ENCODE measurements at places on chromosomes 13 and 19. TPM values are rescaled to one million over a fixed set of nuclear protein-coding genes. Genes with fewer than 3 reads are reported as not detected.
A peak's percentile ranks its signal among the peaks of the same experiment; 100 is the strongest.

DNA sequence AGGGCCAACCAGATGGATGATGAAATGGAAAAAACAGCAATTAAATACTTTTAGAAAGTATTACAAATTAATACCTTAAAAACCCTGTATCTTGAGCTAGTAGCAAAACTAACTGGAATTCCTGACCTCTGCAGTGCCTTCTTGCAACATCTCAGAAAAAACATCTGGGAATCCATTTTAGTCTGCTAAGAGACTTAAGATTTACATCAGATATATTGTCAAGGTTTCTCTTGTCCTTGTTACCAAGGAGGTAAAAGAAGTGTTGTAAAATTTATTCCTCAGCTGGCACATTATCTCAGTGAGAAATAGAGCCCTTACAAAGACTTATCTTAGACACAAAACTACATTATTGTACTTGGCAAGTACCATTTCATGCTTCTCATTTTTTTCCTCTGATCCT, 18.5 kb downstream of the KCNRG start:
- H3K27ac ChIP-seq = no peak overlapping the region
- H3K4me3 ChIP-seq = no peak overlapping the region
- no peaks in the 10 kb centered on the region for H3K27me3 ChIP-seq

DNA sequence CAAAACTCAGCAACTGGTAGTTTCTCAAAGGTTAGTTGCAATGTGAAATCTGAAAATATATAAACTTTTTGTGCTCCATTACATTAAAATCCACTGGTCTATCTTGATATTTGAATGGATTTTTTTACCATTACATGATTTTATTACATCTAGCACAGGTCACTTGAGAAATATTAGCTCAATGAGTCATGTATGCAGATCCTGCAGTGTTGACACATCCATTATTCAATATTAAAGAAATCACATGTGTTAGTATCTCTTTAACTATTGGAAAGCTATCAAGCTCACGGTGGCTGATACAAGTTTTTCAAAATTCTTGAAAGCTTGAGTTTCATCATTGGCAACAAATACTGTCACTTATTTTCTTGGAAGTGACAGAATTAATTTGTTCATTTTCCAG, 373.9 kb upstream of the TSHZ3 start:
- H3K27me3 ChIP-seq = peaks cover 2% of the 10 kb centered on the region
- no peak for DNase-seq
- no peaks in the 10 kb centered on the region for H3K36me3 ChIP-seq
- no peak overlapping the region for H3K4me3 ChIP-seq
- H3K4me1 ChIP-seq = no peaks in the 10 kb centered on the region

GRCh38 chr19:5651361-5651760, 28.5 kb downstream of the SAFB start:
- H3K4me1 ChIP-seq = no peaks in the 10 kb centered on the region
- H3K36me3 ChIP-seq = peaks cover 70% of the 10 kb centered on the region
- no peak overlapping the region for H3K4me3 ChIP-seq
- H3K27me3 ChIP-seq = no peaks in the 10 kb centered on the region
- no peak for DNase-seq

- peaks cover 12% of the 10 kb centered on the region for H3K4me1 ChIP-seq
- H3K27me3 ChIP-seq = no peaks in the 10 kb centered on the region
- no peak overlapping the region for H3K27ac ChIP-seq
- peaks cover 70% of the 10 kb centered on the region for H3K36me3 ChIP-seq
- DNase-seq = no peak
These were observed 4.0 kb upstream of the ZNF8 start for GRCh38 chr19:58274771-58275201.

DNA sequence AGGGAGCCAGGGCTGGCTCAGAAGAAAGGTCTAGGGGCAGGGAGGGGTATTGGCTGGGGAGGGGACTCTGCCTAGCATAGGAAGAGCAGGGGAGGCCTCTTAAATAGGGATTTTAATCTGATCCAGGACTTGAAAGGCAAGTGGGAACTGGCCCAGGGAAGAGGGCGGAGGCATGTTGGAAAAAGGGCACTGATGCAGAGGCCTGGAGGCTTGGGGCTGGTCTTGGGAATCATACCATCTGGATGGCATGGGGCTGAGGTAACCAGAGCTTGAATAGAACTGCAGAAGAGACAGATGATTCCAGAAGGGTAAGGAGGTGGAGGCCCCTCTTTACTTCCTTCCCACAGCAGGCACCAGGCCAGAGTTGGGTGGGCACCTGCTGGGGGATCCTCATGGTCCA, 29.1 kb downstream of the CERS4 start:
- H3K4me3 ChIP-seq = no peak overlapping the region
- peaks cover 17% of the 10 kb centered on the region for H3K4me1 ChIP-seq
- H3K36me3 ChIP-seq = peaks cover 20% of the 10 kb centered on the region
- H3K27me3 ChIP-seq = no peaks in the 10 kb centered on the region

DNA sequence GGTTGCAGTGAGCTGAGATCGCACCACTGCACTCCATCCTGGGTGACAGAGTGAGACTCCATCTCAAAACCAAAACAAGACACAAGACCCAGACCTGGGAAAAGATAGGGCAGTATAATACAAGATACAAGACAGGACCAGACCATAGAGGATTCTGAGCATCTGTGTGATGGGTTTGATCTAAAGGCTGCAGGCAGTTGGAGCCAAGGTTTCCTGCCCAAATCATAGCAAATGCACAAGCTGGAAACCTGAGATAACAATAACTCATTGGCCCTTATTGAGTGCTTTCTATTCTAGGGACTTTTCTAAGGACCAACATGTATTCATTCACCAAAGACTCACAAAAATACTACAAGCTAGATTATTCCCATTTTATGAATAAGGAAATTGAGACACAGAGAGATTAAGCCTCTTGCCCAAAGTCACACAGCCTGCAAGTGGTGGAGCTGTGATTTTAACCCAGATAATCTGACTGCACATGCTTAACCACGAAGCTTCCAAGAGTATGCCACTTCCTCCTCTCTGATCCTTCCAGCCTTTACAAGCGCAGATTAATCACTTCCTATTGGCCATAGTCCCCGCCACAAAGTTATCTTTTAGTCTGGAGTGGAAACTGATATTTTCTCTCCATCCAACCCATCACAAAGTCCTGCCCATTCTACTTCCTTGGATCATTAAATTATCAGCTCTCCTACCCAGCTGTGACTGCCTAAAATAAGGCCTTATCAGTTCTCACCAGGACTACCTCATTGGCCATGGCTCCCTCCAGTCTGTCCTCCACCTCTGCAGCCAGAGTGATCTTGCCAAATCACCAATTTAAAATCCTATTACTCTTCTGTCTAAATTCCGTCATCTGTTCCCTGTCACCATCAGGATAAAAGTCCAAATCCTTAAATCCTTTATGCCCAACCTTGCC, 147.2 kb downstream of the FLT1 start:
- H3K27ac ChIP-seq = no peak overlapping the region
- no peak overlapping the region for H3K4me3 ChIP-seq
- H3K4me1 ChIP-seq = peaks cover 10% of the 10 kb centered on the region
- no peaks in the 10 kb centered on the region for H3K27me3 ChIP-seq
- no peaks in the 10 kb centered on the region for H3K36me3 ChIP-seq

DNA sequence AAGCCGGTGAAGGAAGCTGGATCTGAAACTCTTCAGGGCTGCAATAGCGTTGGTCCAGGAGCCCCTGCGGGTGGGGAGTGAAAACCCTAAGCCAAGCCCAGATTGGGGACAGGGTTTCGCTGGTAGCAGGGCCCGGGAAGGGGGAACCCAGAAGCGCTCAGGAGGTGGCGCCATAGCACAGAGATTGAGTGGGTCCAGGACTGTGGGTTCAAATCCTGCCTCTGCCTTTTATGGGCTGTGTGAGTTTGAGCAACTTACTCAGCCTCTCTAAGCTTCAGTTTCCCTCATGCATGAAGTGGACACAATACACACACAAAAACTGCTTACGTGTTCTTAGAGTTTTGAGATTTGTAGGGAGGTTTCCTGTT, 8.3 kb upstream of the SYCN start:
- H3K4me3 ChIP-seq = no peak overlapping the region
- peak; percentile 85 for DNase-seq
- no peaks in the 10 kb centered on the region for H3K4me1 ChIP-seq
- H3K27ac ChIP-seq = no peak overlapping the region
- H3K27me3 ChIP-seq = peaks cover 5% of the 10 kb centered on the region
- H3K36me3 ChIP-seq = no peaks in the 10 kb centered on the region

DNA sequence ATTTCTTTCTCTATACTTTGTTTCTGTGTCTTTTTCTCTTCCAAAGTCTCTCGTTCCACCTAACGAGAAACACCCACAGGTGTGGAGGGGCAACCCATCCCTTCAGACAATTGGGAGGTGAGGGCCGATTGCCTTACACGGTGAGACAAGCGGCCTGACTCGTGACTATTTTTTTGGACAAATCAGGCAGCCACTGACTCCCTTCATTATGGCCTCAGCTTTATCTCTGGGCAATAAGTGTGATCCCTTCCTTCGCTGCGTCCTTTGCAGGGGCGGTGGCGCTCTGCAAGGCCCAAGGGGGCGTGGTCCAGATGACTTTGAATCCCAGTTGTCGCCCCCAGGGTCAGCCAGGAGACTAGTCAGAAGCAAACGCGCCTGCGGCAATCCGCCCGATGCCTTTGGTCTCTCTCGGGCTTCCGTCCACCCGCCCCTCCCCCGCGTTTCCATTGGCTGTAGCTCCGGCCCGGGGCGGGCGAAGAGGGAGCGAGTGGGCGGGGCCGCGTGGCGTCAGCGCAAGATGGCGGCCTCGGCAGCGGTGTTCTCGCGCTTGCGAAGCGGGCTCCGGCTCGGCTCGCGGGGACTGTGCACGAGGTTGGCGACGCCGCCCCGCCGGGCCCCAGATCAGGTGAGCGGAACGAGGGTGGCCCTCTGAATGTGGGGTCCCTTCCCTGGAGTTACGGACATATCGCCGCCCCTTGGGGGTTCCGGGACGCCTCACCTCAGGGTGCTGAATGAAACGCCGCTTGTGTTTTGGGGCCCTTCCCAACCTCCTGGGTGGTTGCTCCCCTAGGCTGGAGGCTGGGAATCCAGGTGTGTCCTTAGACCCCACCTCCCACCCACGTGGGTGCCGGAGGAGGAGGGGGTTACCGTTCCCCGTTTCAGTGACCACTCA, at the start of gene TIMM50:
Gene TIMM50, plus strand, starts transcription at position 502 of the 892 bp plus-strand sequence. Its CDS starts 16 bp downstream, at position 518.
- H3K36me3 ChIP-seq = peaks cover 31% of the 10 kb centered on the region
- H3K27me3 ChIP-seq = no peaks in the 10 kb centered on the region
- DNase-seq = peak; percentile 99
- peak within 1 kb of the TSS; percentile 93 for H3K27ac ChIP-seq

DNA sequence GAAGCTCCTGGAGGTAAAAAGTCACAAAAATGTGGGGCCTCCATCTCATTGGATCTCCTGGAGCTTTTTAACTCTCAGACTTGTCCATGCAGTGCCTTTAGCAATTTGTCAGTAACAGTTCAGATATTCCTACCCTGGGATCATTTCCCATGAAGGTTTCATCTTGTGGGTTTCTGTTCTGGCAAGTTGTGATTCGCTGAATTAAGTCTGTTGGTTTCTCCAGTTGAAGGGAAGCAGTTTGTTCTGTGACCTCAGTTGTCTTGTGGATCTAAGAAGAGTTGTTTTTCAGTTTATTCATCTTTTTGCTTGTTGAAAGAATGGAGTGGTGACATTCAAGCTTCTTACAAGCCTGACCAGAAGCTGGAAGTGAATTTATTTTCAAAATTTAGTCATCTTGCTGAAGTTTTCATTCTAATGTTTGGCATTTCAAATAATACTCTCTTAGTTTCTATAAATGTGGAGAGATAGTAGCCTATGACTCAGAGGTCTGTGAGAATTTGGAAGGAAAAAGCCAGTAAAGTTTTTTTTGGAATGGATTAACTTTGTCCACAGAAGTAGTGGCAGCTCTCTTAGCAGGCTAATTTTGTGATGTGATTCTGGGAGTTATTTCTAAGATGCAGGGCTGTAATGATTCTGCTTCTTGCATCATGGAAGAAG, 120.1 kb upstream of the CSNK1A1L start:
- no peak overlapping the region for H3K4me3 ChIP-seq
- H3K36me3 ChIP-seq = no peaks in the 10 kb centered on the region
- no peaks in the 10 kb centered on the region for H3K27me3 ChIP-seq
- H3K4me1 ChIP-seq = no peaks in the 10 kb centered on the region

GRCh38 chr13:73622381-73622780, 511.8 kb downstream of the KLF12 start:
- DNase-seq = no peak
- peaks cover 32% of the 10 kb centered on the region for H3K4me1 ChIP-seq
- H3K36me3 ChIP-seq = no peaks in the 10 kb centered on the region
- no peak overlapping the region for H3K27ac ChIP-seq
- H3K27me3 ChIP-seq = no peaks in the 10 kb centered on the region

DNA sequence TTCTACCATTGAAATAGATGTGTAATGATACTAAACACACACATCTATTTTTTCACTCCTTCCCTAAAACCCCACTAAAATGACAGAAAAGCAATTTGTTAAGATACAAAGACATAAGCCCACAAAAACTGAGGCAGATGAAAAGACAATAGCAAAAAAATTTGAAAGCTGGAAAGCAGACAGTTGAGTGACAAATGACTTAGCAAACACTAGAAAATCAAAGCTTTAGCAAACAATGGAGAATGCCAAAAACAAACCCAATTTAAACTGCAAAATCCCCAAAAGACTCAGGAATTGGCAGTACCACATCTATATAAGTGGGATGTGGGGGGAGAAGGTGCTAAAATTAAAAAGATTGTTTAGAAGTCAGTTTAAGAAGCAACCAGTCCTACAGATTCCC, 9.5 kb downstream of the TSC22D1 start:
- no peak overlapping the region for H3K4me3 ChIP-seq
- peaks cover 39% of the 10 kb centered on the region for H3K4me1 ChIP-seq
- no peaks in the 10 kb centered on the region for H3K36me3 ChIP-seq
- DNase-seq = no peak
- H3K27ac ChIP-seq = no peak overlapping the region

- no peaks in the 10 kb centered on the region for H3K27me3 ChIP-seq
- H3K36me3 ChIP-seq = peaks cover 37% of the 10 kb centered on the region
- no peak overlapping the region for H3K27ac ChIP-seq
- no peak for DNase-seq
These were observed 4.2 kb upstream of the DAPK3 start for GRCh38 chr19:3975144-3975543.

- peaks cover 7% of the 10 kb centered on the region for H3K36me3 ChIP-seq
- no peak for DNase-seq
- H3K27ac ChIP-seq = no peak overlapping the region
- no peak overlapping the region for H3K4me3 ChIP-seq
- H3K27me3 ChIP-seq = no peaks in the 10 kb centered on the region
- peaks cover 51% of the 10 kb centered on the region for H3K4me1 ChIP-seq
These were observed 8.0 kb downstream of the PDS5B start for GRCh38 chr13:32594157-32594738.

GRCh38 chr13:112974671-112975070, 5.7 kb downstream of the MCF2L start:
- no peak overlapping the region for H3K4me3 ChIP-seq
- peaks cover 14% of the 10 kb centered on the region for H3K4me1 ChIP-seq
- H3K27me3 ChIP-seq = no peaks in the 10 kb centered on the region
- DNase-seq = no peak

DNA sequence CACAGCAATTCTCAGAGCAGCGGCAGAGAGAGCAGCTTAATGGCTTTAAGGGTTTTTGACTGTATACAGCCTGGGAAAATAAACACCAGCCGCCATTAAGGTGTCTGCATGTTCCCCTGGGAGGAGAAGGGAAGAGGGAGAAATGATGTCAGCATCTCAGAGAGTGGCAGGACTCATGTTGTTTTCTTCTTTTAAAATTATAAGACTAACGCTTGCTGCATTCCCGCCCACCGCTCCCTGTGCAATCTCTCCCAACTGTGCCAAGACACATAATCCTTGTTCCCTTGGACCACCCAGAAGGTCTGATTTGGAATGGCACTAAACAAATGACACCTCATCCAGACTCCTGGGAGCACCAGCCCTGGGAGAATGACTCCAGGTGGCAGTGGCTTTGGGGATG, 27.7 kb upstream of the FAM216B start:
- peaks cover 4% of the 10 kb centered on the region for H3K4me1 ChIP-seq
- H3K27me3 ChIP-seq = peaks cover 14% of the 10 kb centered on the region
- no peak overlapping the region for H3K27ac ChIP-seq
- no peaks in the 10 kb centered on the region for H3K36me3 ChIP-seq

The TMC4 gene
- total RNA-seq = 0.54 TPM

The NUP58 gene
- 171 TPM for total RNA-seq

The PGLYRP1 gene
- total RNA-seq = not detected
